ENCODE measurements at places on chromosomes 6 and 20.
A peak's percentile ranks its signal among the peaks of the same experiment; 100 is the strongest.

GRCh38 chr6:45590696-45591184, 213.0 kb upstream of the SUPT3H start:
- DNase-seq: no peak

GRCh38 chr20:5080384-5080877, 39.3 kb downstream of the PCNA start:
- DNase-seq: no peak

DNA sequence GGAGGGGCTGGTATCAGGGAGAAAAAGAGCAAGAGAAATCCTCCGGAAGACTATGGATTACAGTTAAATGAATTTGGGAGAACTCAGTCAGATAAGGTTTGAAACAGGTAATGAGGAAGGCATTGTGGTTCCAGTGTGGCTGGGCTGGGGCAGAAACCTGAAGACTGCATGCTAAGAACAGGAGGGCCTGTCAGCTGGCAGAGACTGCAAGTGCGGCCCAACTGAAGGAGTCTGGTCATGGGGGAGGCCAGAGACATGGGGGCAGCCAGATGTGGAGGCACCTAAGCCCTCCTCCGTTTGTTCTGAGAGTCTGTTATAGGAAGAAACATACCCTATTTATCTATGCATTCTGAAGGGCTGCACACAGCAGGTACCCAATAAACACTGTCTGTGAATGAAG, 16.6 kb downstream of the TFB1M start:
- no peak for DNase-seq

DNA sequence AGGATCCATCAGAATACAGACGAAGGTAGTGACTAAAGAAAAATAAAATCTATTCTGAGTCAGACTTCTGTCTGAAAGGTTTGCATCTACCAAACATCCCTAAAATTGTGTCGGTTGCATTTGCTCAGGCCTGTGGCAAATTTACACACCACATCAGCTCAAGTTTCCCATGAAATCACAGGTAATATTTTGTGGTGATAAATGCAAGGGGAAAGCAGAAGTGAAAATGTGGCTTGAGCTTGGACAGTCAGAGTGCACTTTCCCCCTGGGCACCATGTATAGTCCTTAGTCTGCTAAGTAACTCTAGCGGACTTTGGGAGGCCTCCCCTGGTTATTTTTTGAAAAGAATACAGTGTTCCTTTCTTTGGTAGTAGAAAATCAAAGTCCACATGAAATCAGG, 159.1 kb downstream of the PKHD1 start:
- no peak for DNase-seq

- peak; percentile 19 for DNase-seq
These were observed 1.5 kb upstream of the GGT7 start for GRCh38 chr20:34874094-34874654.

DNA sequence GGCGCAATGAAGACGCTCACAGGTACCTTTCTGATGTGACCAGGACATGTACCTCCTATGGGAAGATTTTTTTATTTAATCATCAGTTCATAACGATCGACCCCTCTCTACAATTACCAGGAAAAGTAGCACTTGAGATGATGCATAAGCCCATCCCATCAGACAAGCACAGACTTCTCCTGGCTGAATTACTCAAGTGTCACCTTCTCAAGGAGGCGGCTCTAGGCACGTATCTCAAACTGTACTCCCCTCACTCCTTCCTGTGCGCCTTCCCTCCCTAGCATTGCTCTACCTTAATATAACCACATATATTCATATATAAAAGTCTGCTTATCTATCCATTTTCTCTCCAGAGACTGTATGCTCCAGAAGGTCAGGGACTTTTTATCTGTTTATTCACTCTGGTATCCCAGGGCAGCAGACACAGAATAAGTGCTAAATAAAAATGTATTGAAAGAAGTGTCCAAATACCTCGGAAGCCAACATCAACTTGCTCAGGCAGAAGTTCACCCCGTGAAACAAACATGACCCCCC, 71.5 kb downstream of the CNKSR3 start:
- no peak for DNase-seq

GRCh38 chr6:99309557-99309956, 39.9 kb downstream of the FAXC start:
- no peak for DNase-seq

- DNase-seq: no peak
These were observed 7.9 kb upstream of the SLC2A10 start for GRCh38 chr20:46701556-46701955.

DNA sequence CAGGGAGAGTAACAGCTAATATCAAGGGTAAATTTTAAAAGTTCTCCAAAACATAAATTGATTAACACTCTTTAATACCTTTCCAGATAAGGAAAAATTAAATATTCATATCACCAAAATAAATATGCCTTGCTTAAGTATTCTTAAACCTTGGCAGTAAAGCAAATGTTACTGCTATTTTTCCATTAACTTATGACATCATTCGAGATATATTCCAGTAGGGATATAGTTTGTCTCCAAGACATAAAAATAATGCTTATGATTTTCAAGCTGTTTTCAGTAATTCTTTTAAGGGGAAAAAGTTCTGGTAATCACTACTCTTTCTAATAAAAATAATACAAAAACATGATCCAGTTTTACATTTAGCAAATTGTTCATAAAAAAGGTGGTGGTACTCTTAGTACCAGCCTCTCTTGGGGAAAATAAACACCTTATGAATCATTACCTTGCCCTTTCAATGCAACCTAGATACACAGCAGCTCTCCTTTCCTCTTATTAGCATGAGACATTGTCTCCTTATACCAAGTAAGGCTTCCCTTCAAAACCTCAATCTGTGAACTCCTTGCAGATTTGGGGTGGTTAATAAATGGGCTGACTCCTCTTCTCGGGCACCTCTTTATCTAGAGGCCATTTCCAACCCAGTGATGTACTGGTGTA, 31.5 kb upstream of the LTV1 start:
- no peak for DNase-seq

GRCh38 chr6:73032586-73032985, 192.7 kb downstream of the KHDC1L start:
- no peak for DNase-seq

GRCh38 chr6:12791371-12791770, 74.8 kb downstream of the PHACTR1 start:
- DNase-seq: no peak

GRCh38 chr20:4710106-4710475, 11.6 kb upstream of the PRND start:
- no peak for DNase-seq

- DNase-seq: no peak
These were observed 46.3 kb downstream of the HBS1L start for GRCh38 chr6:135008072-135008940.

GRCh38 chr20:47854687-47855212, 69.5 kb upstream of the SULF2 start:
- DNase-seq: no peak

DNA sequence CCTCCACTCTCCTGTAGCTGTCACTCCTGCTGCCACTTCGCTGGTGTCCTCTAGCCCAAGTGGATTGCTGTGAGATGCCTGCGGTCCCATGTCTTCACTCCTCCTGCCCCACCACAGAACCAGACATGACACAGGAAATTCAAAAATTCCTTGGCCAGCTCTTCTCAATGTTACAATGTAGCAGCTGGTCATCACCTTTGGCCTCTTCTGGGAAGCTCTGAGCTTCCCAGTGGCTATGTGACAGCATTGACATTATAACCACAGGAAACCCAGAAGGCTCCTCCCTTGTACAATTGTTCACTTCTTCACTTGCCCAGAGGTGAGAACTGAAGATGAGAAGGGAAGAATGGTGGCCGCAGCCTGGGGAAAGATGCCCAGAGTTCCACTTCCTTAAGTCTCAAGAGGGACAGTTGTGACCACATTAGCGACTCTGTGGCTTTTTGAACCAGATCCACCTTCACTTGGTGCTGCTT, 76.1 kb upstream of the NAA20 start:
- no peak for DNase-seq
